ENCODE measurements at places on chromosomes 1 and 21. TPM values are rescaled to one million over a fixed set of nuclear protein-coding genes. Genes with fewer than 3 reads are reported as not detected.

The OPRD1 gene
- 2.2 TPM for total RNA-seq

The TFF1 gene
- total RNA-seq, result not detected

The ZBTB48 gene
- 9.1 TPM for total RNA-seq

The C8B gene
- total RNA-seq, result not detected

The TCEA3 gene
- total RNA-seq, result 26.5 TPM

The TPR gene
- total RNA-seq, result 70.5 TPM

The SLC5A9 gene
- total RNA-seq, result 0.25 TPM

The SPRR5 gene
- not detected for total RNA-seq

The SPSB1 gene
- total RNA-seq, result 40.0 TPM

The SDC3 gene
- 20.1 TPM for total RNA-seq

The AMPD1 gene
- not detected for total RNA-seq

The TNFRSF8 gene
- 1.2 TPM for total RNA-seq

The NR1I3 gene
- total RNA-seq, result not detected

The KRTAP12-2 gene
- not detected for total RNA-seq

The BRWD1 gene
- total RNA-seq, result 62.1 TPM

The ADAMTS5 gene
- 20.4 TPM for total RNA-seq

The VAV3 gene
- total RNA-seq, result 67.5 TPM

The NFASC gene
- total RNA-seq, result 23.3 TPM

The KRTAP24-1 gene
- total RNA-seq, result not detected

The S100A8 gene
- total RNA-seq, result 1,155 TPM

The BTF3L4 gene
- total RNA-seq, result 24.3 TPM

The TNNT2 gene
- 9.8 TPM for total RNA-seq

The CR1L gene
- not detected for total RNA-seq

The KIRREL1 gene
- total RNA-seq, result 34.9 TPM

The RHOC gene
- total RNA-seq, result 251 TPM

The SLC44A3 gene
- total RNA-seq, result 6.6 TPM

The DDAH1 gene
- 10.3 TPM for total RNA-seq

The GSTM2 gene
- 130 TPM for total RNA-seq

The RGS4 gene
- total RNA-seq, result 6.9 TPM

The IL19 gene
- not detected for total RNA-seq

The ADGRB2 gene
- 3.9 TPM for total RNA-seq

The POLR3GL gene
- total RNA-seq, result 15.0 TPM

The S100A5 gene
- not detected for total RNA-seq

The KCNE2 gene
- not detected for total RNA-seq

The MEX3A gene
- total RNA-seq, result 1.2 TPM

The TMEM82 gene
- total RNA-seq, result not detected

The PLOD1 gene
- 42.2 TPM for total RNA-seq

The SLC19A1 gene
- 4.9 TPM for total RNA-seq

The PIGV gene
- total RNA-seq, result 8.1 TPM

The CSDE1 gene
- total RNA-seq, result 278 TPM

The ZFYVE9 gene
- 30.2 TPM for total RNA-seq

The RGS2 gene
- 100 TPM for total RNA-seq

The USP48 gene
- total RNA-seq, result 67.5 TPM

The KRTAP21-2 gene
- total RNA-seq, result not detected

The CLEC20A gene
- not detected for total RNA-seq

The RGS7 gene
- total RNA-seq, result not detected

The KRTAP10-11 gene
- not detected for total RNA-seq

The PDC gene
- not detected for total RNA-seq

The S100A9 gene
- total RNA-seq, result 4,658 TPM
